ENCODE measurements at places on chromosomes 4 and X. TPM values are rescaled to one million over a fixed set of nuclear protein-coding genes. Genes with fewer than 3 reads are reported as not detected.

- DNase-seq: no peak
Measured at GRCh38 chr4:25215511-25215910, 18.3 kb upstream of the PI4K2B start.

DNA sequence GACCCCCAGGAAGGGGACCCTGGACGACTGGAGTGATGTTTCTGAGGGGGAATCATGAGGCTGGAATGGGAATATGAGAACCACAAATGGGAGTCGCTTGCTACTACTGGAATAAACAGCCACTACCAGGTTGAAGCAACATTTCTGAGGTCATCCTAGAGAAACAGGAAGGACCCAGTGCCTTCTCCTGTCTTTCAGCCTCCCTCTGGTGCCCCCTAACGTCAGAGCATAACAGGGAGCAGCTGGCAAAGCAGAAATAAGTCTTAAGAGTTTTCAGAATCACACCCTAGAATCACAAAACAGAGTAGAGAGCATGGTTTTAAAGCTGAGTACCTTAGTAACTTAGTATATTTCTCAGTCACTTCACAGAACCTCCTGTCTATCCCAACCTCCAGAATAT is 347.8 kb upstream of the PITX2 start:
- peak; percentile 22 for DNase-seq

- peak; percentile 62 for DNase-seq
Measured at GRCh38 chr4:71334465-71334882, 4.3 kb upstream of the SLC4A4 start.

GRCh38 chr4:184282895-184283654 is 65.4 kb upstream of the ENPP6 start:
- no peak for DNase-seq

DNA sequence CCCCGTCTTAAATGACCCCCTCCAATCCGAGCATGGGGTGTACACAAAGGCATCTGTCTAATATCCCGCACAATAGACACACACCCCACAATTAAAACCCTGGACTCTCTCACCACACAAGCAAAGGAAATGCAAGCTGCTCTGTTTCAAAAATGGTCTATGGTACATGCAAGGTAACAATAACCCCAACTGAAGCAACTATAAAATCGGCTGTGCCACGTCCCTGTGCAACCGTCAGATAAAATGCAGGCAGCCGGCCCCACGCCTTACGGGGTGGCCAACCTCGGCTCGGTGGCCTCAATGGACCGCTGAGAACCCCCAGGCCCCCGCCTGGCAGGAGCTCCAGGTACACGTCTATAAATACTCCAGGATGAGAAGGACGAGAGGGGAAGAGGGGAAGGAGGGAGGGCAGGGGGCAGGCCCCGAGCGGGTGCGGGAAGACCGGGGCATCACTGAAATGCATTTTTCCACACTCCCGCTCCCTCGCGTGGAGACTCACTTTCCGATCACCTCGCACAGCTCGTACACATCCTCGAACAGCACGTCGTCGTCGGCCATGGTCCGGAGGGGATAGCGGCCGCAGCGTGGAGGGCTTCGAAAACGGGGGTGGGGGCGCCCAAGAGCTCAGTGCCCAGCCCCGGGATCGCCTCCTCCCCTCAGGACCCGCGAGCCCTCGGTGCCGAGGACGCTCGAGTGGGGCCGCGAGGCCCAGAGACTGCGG is 763 bp downstream of the CASK start:
- peak; percentile 85 for DNase-seq

GRCh38 chr4:38782452-38783108 is at the start of gene TLR10:
TLR10 (minus strand) TSS chr4:38782990; CDS start chr4:38775590, 7,400 bp downstream.
- no peak for DNase-seq

GRCh38 chr4:62209757-62210485 is 1009.8 kb downstream of the ADGRL3 start:
- DNase-seq: no peak

The SLC6A14 gene
- not detected for total RNA-seq

The HPGDS gene
- total RNA-seq: not detected

The CHST7 gene
- total RNA-seq: 8.0 TPM

The ADD1 gene
- 204 TPM for total RNA-seq

Measured in osteoblast (primary cell).